ENCODE measurements at places on chromosomes 16 and 17.

DNA sequence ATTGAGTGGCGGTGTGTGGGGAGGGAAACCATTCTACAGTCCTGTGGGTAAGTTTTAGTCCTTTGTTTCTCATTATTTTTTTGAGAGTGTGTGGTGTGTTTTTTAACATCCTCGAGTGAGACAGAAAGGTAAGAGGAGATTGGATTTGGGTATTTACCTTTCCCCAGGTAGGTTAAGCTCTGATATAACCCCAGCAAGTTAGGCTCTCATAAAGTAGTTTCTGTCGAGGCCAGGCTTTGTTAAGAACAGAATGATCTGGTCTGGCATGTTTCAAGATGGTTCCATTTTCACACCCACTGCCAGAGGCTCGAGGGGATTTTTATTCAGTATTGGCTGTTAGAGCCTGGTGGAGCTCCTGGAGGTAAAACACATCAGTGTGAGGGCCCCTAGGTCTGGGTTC is 62.9 kb downstream of the BCAS3 start:
- DNase-seq = no peak

DNA sequence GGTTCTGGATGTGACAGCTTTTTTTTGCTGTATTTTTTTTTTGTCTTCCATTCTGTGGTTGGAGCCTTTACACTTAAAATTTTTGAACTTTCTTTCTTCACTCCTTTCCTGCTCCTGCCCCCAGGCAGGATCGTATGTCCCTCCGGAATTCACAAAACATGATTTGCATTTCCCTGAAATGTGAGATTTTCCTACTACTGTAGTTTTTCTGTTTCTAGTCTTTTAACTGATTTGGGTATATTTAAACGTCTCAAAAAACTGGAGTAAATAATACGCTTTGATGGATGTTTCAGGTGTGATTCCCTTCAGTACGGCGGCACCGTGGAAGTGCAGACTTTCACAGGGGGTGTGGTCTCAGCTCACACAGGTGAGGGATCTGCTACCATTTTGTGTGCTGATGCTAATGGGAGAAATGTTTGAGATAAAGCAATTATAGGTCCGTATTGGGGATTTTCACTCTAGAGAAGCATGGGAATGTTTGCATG is 686 bp downstream of the SRCAP start:
- no peak for DNase-seq

- DNase-seq = no peak
These were observed 12.9 kb upstream of the SEC14L1 start for GRCh38 chr17:77127735-77128361.

GRCh38 chr17:55072898-55073297 is 104.3 kb downstream of the STXBP4 start:
- DNase-seq = no peak

- no peak for DNase-seq
These were observed 109.3 kb downstream of the DNAH9 start for GRCh38 chr17:11707586-11707985.

DNA sequence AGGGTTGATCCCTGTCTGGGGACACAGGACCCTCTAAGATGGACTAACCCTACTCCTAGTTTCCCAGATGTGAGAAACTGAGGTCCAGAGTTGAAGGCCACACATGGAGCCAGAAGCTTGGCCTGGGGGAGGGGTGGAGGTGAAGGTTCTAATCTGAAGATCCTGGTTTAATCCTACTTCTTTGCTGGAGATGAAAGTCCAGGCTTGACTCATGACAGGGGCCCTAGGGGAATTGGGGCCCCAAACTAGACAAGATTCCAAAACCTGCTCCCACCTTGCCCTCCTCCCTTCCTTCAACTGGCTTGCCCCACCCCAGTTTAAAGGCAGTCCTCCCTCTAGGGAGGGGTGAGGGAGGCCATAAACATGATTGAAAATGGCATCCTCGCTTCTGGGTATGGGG is 21.6 kb downstream of the IGF2BP1 start:
- no peak for DNase-seq

GRCh38 chr17:7912927-7913524 is 3.1 kb downstream of the RNF227 start:
- DNase-seq = no peak

- no peak for DNase-seq
These were observed 20.2 kb upstream of the OR3A1 start for GRCh38 chr17:3318336-3318735.

DNA sequence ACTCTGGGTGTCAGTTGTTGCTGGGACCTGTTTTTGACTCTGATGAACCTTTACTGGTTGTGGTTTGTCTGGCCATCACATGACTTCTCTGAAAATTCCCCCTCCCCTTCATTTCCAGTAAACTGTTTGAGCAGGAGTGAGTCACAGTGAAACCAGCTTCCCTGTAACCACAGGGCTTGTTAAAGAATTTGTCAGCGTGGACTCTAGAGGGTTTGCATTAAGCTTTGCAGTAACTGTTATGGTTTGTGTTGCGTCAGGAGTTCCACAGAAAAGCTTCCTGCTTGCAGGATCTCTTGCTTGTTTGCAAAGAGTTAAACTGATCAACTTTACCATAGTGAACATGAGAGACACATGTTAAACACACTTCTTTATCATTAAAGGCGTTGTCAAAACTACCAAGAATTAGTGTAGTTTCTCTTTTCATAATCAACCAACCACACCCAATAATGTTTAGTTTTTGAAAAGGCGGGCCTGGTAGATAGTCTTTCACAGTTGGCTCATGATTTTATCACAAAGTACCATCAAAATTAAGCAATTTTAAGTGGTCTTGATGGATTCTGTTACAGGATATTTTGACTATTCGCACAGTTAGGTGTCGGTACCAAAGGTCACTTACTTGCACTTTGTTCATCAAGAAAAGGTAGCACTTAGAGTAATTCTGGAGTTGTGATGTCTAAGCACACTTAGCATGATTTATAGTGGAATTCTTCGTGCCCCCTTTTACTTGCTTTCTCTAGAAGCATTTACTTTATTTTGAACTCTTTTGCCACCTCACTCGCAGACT is 79.3 kb downstream of the VMP1 start:
- no peak for DNase-seq

DNA sequence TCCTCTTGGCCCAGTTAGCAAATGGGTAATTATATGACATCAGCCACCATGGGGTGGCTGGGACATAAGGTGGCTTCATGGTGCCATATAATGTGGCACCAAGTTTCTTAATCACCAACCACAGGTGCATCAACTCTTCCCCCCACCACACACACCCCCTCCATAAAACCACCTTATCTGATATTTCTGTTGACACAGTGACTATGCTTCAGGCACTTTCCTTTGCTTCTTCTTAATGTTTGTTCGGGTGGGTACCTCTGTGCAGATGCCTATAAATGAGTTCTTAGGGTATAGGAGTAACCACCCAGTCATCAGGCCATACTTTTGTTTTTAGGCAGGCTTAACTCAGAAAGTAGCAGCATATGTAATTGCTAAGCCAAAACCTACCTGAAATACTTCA is 29.5 kb downstream of the RNF43 start:
- no peak for DNase-seq

- DNase-seq = no peak
These were observed 606.3 kb downstream of the KCNJ2 start for GRCh38 chr17:70775679-70776078.

GRCh38 chr17:28392491-28392890 is 13.5 kb downstream of the SLC46A1 start:
- DNase-seq = no peak

DNA sequence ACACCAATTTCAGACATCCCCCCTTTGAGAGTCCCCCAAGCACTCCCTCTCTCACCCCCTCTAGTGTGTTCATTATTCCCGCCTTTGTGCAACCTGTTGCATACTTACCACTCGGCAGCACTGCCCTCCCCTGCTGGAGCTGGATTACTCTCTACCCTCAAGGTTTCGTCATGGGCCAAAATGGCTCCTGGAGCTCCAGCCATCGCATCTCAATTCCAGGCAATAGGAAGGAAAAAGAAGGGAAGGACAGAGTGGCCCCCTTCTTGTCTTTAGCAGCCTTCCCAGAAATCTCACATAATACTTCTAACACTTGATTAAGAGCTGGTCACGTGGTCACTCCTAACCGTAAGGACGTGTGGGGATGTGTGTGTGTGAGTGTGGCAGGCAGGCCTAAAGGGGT is 20.2 kb downstream of the TMEM186 start:
- no peak for DNase-seq

GRCh38 chr17:44351464-44351863 is 6.4 kb downstream of the GRN start:
- DNase-seq = no peak

DNA sequence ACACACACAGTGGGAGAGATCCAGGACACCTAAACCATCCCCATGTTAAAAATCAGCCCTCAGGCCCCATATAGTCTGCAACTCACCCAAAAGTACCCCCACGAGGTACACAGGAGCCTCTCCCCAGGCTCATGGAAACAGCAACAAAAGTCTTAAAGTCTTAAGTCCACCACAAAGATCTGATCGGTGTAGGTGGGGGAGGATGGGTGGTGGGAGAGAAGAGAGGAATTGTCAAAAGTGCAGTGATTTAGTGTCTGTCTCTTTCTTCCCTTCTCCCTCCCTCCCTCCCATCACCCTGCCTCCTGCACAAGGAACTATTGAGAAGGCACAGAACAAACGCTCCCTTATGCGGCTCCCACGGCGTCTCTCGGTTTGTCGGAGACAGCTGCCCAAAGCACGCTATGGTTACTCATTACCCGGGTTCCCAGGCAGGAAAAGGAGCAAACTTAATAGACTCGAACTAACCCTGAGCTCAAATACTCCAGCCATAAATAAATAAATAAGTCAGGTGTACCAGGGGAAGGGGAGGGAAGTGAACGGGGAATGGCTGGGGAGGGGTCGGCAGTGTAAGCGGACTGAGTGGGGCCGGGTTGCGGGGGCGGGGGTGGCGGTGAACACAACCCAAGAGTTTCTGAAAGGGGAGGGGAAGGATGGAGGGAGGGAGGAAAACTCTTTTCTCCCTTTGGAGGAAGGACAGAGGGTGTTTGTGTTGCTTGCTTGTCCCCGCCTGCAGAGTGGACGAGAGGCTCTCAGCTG is 477.4 kb downstream of the SLC39A11 start:
- no peak for DNase-seq

DNA sequence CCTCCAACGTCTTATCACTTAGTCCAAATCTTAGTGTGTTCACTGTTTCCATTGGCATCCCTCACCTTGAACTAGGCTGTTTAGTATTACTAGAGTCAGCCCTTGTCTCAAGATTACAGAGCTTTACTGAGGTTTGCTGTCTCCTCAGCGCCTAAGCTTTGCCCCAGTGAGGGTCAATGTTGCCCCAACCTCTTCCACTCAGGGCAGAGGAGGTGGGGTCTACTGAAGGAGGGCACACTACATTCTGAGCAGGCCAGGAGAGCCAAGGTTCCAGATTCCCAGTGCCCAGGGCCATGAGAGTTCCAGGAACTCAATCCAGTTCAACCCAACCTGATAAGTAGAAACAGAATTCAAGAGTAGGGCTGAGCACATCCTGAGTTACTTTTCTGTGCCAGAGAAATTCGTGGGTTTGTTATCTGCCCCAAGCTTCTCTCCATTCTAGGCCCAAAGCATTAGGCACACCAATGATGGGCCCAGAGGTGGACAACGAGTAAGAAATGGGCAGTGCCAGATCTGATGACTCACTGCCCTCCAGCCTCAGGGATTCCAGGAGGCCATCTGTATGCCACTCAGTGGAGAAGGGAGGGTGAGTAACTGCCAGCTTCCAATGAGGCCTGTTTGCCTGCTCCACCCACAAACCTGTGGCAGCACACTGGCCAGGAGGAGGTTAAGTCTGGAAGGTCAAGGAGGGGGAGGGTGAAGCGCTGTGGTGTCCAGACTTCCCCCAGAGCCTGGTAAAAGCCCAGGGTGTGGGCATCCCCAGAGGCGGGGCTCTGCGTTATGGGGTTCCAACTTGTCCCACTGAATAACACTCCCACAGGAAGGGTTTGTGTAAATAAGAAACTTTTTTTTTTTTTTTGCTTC is 8.2 kb downstream of the TUBG2 start:
- no peak for DNase-seq

- no peak for DNase-seq
These were observed 6.1 kb upstream of the C17orf107 start for GRCh38 chr17:4893272-4893671.

Measured in NCI-H2081 treated with DMSO at 0.1 percent for 48 hours (cell line).